ENCODE measurements at places on chromosomes 16 and 17. TPM values are rescaled to one million over a fixed set of nuclear protein-coding genes. Genes with fewer than 3 reads are reported as not detected.

KCNH6 gene
- total RNA-seq = not detected

FBXW10 gene
- total RNA-seq = 0.14 TPM

COL1A1 gene
- 11.3 TPM for total RNA-seq

TBC1D3B gene
- 3.2 TPM for total RNA-seq

HIGD1B gene
- not detected for total RNA-seq

PSMD3 gene
- total RNA-seq = 93.3 TPM

VASN gene
- 4.4 TPM for total RNA-seq

TBC1D3K gene
- total RNA-seq = not detected

KCNG4 gene
- total RNA-seq = not detected

All from nasal cavity respiratory epithelium epithelial cell of viscerocranial mucosa (primary cell).